ENCODE measurements at places on chromosomes 5 and 9. TPM values are rescaled to one million over a fixed set of nuclear protein-coding genes. Genes with fewer than 3 reads are reported as not detected.

TEX48 gene
- not detected for total RNA-seq

GDA gene
- 0.57 TPM for total RNA-seq

DNA sequence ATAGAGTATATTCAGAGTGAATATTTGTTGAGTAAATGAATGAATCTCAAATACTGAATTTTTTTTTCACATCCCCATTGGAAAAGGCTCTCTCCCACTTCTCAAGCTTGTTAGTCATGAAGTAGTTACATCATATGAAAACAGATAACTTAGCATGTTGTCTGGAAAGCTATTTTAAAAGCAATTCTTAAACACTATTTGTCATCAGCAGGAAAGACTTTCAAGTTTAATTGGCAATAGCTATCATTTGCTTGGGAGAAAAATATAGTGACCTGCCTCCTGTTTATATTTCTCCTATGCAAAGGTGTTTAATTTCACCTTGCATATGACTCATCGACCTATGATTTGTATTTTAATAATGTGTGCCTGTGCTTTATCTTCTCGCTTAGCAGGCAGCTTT lies 499.8 kb upstream of the GRIA1 start:
- ATAC-seq = peak; percentile 67

DNA sequence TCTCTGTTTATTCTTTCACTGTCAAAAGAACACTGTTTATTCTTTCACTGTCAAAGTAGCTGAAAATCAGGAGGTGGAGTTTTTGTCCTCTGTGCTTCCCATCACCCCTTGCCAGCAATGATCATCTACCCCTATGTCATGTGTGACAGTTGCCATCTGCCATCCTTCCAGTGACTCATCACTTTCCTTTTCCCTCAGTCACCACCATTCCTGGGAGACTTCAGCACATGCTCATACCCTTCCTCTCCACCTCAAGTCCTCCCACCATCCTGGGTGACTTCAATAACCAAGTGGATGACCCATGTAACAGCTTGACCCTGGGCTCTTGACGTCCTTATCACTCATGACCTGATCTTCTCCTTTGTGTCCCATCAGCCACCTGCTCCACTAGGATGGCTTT lies 43.3 kb upstream of the RASEF start:
- no peak for ATAC-seq

DNA sequence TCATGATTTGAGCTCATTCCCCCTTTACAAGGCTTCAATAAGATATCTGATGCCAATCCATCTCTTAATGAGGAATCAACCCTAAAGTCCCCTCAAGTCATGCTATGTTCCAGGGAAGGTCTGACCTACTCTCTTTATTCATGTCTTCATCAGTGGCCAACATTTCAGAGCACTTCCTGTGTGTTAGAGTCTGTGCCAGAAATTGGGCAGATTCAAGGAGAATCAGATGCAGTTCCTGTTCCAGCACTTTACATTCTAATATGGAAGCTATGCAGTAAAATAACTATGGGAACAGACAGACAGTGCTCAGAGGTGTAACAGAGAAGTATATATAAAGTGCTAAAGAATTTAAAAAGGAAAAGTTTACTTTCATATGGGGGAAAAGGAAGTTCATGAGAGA lies 193.4 kb upstream of the NR4A3 start:
- ATAC-seq = no peak

MARCOL gene
- 0.44 TPM for total RNA-seq

MAML1 gene
- 12.1 TPM for total RNA-seq

KCTD16 gene
- total RNA-seq = 5.0 TPM

GRCh38 chr5:125526966-125527365 lies 780.5 kb upstream of the ZNF608 start:
- no peak for ATAC-seq

DNA sequence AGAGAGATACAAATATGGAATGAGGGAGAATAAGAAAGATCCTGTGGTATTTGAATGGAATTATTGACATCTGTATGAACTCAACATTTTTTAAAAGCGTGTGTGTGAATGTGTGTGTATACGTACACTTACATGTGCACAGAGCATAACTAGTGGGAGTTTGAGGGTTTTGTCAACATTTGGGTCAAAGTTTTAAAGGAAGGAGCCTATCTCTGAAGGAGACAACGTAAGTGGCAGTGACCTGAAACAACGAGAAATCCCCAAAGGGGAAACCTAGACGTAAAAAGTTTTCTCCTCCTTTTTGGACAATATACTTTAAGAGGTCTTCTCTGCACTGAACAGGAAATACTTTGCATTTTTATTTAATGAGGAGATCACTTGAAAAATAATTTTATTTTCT lies 40.2 kb upstream of the DTWD2 start:
- ATAC-seq = no peak

BDP1 gene
- total RNA-seq = 25.4 TPM

DNA sequence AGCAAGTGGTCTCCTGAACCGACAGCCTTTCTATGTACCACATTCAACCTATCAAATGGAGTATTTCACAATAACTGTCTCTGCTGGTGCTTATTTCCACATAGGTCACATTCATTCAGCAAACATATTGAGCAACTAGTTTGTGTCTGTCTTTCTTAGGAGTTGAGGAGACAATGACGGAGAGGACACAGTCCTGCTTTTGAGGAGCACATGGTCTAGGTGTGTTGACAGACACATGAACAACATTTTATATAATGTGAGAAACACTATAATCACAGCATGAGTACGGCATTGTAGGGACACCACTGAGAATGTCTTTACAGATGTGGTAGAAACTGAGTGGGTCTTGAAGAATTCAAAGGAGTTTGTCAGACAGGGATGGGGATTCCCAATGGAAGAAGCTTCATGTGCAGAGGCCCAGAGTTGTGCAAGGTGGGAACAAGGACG lies 28.5 kb downstream of the NFIL3 start:
- ATAC-seq = no peak

- no peak for ATAC-seq
Observed at GRCh38 chr5:96816991-96817390, 9.2 kb upstream of the ERAP1 start.

GRCh38 chr5:173624282-173624681 lies 7.8 kb upstream of the BOD1 start:
- no peak for ATAC-seq

GRCh38 chr9:101795147-101795546 lies 56.7 kb upstream of the GRIN3A start:
- no peak for ATAC-seq

- no peak for ATAC-seq
Observed at GRCh38 chr5:100877274-100877673, 25.8 kb downstream of the ST8SIA4 start.

GRCh38 chr5:13766236-13766635 lies 178.3 kb downstream of the DNAH5 start:
- ATAC-seq = no peak

- peak; percentile 41 for ATAC-seq
Observed at GRCh38 chr5:66144834-66145390, 812 bp downstream of the SREK1 start.

DNA sequence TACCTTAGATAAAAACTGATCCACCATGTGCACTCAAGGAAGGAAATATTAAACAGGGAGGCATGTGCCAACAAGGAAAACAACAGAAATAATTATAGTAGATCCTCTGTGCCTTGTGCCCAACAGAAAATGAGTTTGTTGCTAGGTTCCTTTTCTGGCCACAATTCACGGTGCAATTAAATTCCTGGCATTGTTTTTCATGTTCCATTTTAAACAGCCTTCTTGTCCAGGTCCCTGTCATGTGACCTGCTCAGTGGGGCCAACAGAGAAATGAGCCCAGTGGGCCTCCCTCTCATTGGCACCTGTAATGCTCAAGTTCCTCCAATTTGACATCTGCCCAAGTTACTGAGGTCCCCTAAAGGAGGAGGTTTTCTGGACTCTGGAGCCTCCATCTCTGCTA lies 56.5 kb downstream of the SPOCK1 start:
- no peak for ATAC-seq

DNA sequence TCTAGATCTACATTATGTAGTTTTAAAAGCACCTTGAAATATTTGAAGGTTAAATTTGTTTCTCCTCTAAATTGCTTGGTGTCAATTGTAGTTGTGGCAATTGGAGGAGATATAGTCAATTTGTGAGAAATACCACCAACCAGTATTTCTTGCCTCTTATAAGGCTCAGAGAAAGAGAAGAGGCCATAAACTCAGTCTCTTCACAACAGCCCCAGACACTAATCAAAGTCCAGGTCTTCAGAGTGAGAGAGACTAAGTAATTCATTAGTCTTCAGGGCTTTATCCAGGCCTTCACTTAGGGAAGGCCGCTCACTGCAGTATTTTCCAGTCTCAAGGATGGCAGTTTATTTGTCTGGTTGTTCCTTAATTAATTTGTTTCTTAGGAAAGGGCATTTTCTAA lies 168.0 kb upstream of the RGMB start:
- no peak for ATAC-seq

DNA sequence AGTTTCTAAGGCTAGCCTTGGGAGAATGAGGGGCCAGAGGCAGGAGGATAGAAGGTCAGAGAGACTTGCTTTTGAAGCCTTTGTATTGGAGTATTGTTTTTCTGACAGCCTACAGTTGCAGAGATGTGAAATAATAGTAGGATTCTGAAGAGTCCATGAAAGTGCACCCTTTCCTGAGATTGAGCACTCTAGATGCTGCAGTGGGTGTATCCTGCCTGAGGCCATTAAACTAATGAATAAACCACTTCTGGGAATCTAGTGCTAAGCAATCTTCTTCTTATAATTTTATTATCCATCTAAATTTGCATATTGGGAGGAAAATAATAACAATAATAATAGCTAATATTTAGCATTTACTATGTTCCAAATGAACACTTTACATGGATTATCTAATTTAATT lies 19.3 kb upstream of the NNT start:
- ATAC-seq = no peak

SEMA4D gene
- 15.3 TPM for total RNA-seq

DNA sequence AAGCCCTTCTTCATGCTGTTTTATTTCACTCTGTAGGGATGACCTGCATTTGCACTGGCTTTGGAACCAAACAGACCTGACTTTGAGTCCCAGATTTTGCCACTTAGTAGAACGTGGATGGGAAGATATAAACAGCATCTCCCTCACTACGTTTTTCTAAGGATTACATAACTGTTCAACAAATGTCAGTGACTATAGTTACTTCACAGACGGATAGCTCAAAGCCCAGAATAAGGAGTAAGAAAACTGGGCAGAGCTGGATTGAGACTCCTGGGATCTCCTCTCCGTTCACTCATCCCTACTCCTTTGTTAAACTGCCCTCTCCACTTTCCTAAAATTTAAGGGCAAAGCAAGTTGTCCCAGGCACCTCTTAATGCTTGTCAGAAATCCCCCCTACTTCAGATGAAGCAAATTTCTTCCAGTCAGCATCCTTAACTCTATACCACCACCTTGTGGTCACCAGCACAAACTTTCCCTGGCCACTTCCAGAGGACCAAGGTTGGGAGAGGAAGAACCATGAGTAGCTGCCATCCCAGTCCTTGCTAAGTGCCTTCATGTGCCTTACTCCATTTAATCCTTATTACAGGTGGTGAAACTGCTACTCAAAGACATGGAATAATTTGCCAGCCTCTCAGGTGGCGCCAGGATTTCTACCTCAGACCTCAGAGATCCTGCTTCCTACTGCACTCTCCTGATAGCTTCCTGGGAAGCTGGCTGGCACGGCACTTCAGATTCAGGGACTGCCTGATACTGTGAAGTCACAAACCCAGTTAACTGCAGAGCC lies 38.4 kb downstream of the EGR1 start:
- peak; percentile 67 for ATAC-seq

DNA sequence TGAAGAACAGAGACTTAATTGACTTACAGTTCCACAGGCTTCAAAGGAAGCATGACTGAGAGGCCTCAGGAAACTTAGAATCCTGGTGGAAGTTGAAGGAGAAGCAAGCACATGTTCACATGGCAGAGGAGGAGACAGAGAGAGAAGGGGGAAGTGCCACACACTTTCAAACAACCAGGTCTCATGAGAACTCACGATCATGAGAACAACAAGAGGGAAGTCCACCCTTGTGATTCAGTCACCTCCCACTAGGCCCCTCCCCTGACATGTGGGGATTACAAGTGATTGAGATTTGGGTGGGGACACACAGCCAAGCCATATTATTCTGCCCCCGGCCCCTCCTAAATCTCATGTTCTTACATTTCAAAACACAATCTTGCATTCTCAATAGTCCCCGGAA lies 19.5 kb downstream of the NR3C1 start:
- ATAC-seq = no peak

OMD gene
- total RNA-seq = 16.3 TPM

VLDLR gene
- 51.4 TPM for total RNA-seq

- ATAC-seq = no peak
Observed at GRCh38 chr9:15150939-15151338, 156.1 kb downstream of the TTC39B start.

LCN15 gene
- 0.15 TPM for total RNA-seq

GRCh38 chr5:96968614-96969013 lies 32.7 kb downstream of the LNPEP start:
- no peak for ATAC-seq

DNA sequence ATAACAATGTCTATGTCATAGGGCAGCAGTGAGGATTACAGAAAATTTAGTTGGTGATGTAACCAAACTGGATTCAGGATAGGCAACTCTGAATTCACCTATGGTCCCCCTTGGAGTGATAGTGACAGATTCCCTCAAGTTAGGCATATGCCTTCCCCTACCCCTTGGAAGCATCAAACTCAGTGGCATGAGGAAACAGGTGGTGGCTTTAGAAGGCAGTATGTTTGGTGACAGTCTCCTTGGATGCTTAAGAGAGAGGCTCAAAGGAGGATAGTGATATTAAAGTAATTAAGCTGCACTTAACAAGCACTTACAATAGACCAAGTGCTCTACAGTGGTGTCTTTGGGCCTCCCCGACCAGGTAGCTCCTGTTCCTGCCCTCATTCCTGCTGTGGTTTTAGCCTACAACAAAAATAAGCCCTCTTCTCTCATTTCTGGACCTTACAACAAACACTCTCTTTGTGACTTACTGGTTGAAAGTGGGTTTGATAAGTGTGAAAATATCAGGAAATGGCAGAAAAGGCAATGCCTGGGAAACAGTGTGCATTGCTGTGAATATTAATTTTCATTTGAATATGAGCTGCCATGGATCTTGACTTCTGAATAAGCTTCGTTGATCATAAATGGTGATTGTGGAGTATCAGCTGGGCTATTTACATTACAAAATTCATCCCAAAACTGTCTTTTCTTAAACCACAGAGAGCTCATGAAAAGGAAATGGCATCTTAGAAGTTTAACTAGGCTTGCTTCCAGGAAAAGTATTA lies 29.2 kb downstream of the NR4A3 start:
- no peak for ATAC-seq

SLC27A6 gene
- total RNA-seq = 1.4 TPM

DNA sequence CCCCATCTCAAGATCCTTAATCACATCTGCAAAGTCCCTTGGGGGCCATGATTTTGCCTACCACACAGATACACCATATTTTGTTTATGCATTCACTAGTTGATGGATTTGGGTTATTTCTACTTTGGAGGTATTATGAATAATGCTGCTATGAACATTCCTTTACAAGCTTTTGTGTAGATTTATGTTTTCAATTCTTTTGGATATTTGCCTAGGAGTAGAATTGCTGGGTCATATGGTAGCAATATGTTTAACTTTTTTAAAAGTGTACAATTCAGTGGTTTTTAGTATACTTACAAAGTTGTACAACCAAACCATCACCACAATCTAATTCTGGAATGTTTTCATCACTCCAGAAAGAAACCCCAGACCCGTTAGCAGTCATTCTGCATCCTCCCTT lies 7.8 kb upstream of the ANP32B start:
- ATAC-seq = no peak

OR1J4 gene
- 0.59 TPM for total RNA-seq

HNRNPK gene
- total RNA-seq = 466 TPM
